ENCODE measurements at places on chromosomes 3 and 15. TPM values are rescaled to one million over a fixed set of nuclear protein-coding genes. Genes with fewer than 3 reads are reported as not detected.

The C3orf52 gene
- 1.4 TPM for total RNA-seq

The CYP11A1 gene
- total RNA-seq: not detected

- no peak for DNase-seq
Measured at GRCh38 chr15:65917407-65917756, 48.1 kb downstream of the RAB11A start.

The ZMYND10 gene
- total RNA-seq: 1.3 TPM

The GATM gene
- total RNA-seq: 51.2 TPM

DNA sequence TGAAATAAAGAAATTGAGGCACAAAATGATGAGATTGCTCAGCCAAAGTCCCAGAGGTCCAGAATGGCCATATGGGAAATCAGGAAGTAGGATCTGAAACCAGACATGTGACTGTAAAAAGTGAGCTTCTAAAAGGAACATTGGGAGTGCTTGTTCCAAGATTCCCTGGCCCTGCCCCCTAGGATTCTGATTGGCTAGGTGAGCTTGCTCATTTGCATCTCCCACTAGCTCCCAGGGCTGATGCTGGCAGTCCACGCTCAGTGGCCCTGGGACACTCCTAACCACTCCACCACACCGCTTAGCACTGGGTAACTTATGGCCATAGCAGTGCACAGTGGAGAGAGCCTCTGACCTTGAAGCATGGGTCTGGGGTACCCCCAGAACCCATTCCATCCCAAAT, 326.7 kb downstream of the NTRK3 start:
- no peak for DNase-seq

DNA sequence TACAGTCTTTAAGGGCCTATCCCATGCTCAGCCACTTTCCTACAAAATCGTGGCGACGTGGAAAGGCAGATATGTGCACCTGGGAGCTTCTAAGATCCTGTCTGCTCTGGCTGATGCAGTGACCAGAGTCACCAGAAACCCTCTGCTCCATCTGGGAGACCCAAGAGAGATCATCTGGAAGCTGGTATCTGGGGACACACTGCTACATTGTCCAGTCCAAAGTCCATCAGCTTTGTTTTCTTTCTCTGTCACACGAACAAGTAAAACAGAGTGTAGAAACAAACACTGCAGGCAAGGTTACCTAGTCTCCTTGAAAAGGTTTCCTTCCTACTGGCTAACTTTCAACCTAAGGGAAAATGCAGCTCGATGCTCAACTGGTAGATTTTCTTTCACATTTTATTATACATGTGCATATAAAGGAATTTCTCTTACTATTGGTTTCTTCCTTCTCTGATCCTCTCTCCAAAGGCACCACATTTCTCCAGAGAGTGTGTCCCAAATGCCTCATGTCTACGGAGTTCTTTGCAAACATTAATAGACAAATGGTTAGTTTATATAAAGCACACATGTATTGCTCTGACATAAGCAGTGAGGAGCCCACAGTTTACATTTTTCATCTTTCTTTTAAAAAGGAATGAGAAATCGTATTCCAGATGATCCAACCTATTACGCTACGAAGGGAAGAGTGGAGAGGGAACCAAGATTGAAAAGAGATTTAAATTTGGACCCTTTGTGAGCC, 8.3 kb upstream of the GREM1 start:
- no peak for DNase-seq

The NAA50 gene
- total RNA-seq: 42.5 TPM

The STXBP5L gene
- total RNA-seq: 54.7 TPM

DNA sequence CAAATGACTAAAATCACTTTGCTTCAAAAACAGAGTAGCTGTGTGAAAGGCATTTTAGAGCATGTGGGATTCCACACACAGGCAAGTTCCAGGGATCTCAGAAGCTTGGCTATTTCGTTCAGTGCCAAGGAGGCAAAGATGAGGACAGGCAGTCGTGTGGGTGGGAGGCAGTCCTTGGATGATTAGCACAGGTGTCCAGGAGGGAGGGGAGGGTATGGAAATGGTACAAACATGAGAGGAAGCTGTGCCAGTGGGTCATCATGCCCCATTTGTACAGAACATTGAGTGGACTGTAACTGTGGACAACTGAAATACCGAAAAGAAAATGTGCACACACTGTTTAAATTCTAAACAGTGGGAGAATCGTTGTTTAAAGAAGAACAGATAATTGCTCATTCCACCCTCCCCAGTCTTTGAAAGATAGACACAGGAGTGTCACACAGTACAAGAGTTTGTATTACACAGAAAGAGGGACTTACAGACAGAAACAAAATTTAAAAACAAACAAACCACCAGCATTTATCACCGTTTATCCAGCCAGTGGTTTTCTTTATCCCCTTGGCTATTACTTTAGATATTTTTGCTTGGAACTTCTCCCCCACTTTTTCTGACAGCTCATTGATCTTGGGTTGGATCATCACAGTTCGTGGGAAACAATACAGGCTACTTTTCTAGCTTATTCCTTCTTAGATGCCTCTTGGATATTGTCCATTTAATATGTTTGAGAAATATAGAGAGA, 122.9 kb downstream of the GREM1 start:
- no peak for DNase-seq

The ALDH1A2 gene
- total RNA-seq: not detected

DNA sequence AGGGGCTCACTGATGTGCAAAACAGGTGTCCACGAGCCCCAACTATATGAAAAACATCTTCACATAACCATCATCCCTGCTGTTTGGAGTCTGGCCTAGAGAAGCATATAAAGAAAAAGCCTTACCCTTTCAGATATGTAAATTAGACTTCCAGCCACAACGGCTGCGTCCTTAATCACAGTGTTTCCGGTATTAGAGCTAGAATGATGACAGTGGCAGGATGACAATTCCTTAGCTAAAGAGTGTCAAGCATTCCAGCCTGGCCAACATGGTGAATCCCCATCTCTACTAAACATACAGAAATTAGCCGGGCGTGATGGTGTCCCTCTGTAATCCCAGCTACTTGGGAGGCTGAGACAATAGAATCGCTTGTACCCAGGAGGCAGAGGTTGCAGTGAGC, 19.5 kb upstream of the SAMD7 start:
- DNase-seq: no peak

DNA sequence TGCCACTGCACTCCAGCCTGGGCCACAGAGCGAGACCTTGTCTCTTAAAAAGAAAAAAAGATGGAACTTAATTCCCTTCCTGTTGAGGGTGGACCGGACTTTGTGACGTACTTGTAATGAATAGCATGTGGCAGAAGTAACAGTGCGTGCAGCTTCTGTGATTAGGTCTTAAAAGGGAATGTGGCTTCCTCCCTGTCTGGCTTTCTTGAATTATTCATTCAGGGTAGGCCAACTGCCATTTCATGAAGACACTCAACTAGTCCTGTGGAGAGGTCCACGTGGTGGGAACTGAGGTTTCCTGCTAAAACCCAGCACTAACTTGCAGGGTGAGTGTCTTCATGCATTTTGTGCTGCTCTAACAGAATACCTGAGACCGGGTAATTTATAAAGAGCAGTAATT, 98.9 kb upstream of the PIAS1 start:
- no peak for DNase-seq

GRCh38 chr3:5016211-5017161, 37.2 kb downstream of the BHLHE40 start:
- DNase-seq: no peak

GRCh38 chr3:114058646-114059045, 2.1 kb downstream of the QTRT2 start:
- no peak for DNase-seq

DNA sequence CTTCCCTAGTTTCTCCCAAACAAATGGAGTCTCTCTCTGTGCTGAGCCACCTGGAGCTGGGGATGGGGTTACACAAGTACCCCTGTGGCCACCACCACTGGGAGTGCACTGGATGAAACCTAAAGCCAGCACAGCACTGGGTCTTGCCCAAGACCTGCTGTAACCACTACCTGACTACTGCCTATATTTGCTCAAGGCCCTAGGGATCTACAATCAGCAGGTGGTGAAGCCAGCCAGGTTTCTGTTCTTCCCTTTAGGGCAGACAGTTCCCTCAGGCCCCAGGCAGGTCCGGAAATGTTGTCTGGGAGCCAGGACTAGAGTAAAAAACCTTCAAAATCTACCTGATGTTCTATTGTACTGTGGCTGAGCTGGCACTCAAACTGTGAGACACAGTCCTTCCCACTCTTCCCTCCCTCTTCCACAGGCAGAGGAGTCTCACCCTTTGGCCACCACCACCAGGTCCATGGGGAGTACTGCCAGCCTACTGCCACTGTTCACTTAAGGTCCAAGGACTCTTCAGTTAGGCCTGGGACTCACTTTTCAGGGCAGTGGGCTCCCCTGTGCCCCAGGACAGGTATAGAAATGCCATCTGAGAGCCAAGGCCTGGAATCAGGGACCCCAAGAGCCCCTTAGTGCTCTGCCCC, 23.8 kb downstream of the C3orf20 start:
- no peak for DNase-seq

DNA sequence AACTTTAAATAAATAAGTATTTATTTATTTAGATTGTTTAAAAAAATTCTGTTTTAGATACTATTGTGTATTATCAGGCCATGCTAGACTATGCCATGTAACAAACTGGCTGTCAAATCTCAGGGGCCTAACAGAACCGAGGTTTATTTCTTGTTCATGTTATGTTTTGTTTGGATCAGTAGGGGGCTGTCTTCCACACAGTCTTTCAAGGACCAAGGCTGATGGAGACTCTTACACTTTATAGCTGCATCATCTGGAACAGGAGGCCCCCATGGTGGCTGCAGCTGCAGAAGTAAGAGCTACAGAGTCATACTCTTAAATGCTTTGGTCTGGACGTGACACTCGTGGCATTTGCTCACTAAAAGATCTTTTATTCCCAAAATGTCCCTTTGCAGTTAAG, 33.0 kb upstream of the ARL14 start:
- no peak for DNase-seq

DNA sequence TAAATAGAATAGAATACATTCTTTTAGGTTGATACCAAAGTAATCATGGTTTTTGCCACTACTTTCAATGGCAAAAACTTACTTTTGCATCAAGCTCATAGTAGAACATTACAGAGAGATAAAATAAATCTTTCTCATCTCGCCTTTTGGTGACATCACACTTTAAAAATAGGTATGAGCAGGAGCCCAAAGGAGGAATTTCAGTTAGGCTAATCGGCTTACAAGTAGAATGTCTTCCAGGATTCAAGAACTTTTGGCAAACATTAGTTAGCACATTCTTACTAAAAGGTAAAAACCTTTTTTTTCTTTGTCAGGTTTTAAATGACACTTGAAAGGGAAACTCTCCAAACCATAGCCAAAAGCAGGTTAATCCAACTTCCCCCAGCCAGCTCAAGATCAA, 59.7 kb upstream of the CMSS1 start:
- DNase-seq: no peak

- no peak for DNase-seq
Measured at GRCh38 chr15:64851503-64851840, 9.8 kb downstream of the PLEKHO2 start.

GRCh38 chr3:107205358-107205757, 171.9 kb upstream of the CCDC54 start:
- no peak for DNase-seq

GRCh38 chr15:90465930-90466567, 63.7 kb upstream of the CRTC3 start:
- no peak for DNase-seq

- DNase-seq: no peak
Measured at GRCh38 chr3:127233371-127233770, 40.4 kb downstream of the PRR23E start.
